ENCODE measurements at places on chromosomes 6 and 20.

- DNase-seq, result no peak
Observed at GRCh38 chr20:53883098-53883911, 187.1 kb downstream of the BCAS1 start.

- DNase-seq, result no peak
Observed at GRCh38 chr6:4303638-4304037, 168.3 kb upstream of the ECI2 start.

DNA sequence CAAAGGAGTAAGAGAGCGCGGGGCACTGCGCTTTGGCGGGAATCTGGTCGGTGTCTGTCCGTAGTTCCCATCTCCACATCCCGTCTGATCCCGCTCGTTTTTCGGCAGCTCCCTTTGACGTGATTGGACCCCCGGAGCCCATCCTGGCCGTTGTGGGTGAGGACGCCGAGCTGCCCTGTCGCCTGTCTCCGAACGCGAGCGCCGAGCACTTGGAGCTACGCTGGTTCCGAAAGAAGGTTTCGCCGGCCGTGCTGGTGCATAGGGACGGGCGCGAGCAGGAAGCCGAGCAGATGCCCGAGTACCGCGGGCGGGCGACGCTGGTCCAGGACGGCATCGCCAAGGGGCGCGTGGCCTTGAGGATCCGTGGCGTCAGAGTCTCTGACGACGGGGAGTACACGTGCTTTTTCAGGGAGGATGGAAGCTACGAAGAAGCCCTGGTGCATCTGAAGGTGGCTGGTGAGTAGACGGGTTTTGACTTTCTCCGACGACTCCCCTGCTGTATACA is 1.4 kb downstream of the BTN1A1 start:
- DNase-seq, result no peak

- no peak for DNase-seq
Observed at GRCh38 chr6:106527979-106528378, 101.3 kb downstream of the RTN4IP1 start.

GRCh38 chr20:59606566-59606965 is 2.2 kb downstream of the PHACTR3 start:
- no peak for DNase-seq

GRCh38 chr6:158591134-158591809 is 31.4 kb downstream of the TMEM181 start:
- DNase-seq, result no peak

DNA sequence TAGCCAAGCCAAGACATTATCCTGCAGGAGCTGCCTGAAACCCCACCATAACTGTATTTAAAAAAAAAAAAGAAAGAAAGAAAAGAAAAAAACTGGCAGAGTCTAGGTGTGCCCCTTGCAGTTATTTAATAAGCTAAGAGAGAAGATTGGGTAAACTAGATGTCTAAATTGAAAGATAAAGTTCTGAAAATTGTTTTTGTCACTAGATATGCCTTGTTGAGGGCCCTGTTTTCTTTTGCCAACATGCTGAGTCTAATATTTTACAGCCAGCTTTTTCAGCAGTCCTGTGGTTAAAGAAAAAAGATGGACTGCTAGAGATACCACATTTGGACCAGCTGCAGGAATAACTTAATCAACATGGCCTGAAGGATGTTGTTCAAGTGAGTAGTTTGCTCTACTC is 116.3 kb upstream of the TCF21 start:
- DNase-seq, result no peak

DNA sequence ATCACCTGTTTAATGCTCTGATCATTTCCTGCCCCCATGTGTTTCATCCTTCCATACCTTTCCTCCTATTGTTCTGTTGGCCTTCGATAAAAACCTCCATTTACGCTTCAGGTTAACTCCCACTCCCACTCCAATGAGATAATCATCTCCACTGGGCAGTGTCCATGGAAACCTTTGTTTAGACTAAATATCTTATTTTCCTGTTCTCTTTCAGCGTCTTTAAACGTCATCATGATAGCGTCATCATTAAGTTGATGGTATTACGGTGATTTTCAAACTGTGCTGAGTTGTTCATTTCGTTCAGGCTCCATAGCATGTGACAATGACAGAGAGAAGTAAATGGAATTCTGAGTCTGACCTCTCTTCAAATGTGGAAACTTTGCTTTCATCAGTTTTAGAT is 970.5 kb upstream of the SLC35B3 start:
- no peak for DNase-seq

DNA sequence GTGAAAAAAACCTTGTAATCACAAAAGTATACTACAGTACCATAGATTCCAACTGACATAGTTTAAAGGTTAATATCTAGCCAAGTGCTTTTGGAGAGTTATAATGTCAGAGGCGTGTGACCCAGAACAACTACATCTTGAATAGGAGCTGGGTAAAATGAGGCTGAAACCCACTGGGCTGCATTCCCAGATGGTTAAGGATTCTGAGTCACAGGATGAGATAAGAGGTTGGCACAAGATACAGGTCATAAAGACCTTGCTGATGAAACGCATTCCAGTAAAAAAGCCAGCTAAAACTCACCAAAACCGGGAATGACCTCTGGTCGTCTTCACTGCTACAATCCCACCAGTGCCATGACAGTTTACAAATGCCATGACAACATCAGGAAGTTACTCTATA is 22.4 kb upstream of the KIAA0408 start:
- DNase-seq, result no peak

DNA sequence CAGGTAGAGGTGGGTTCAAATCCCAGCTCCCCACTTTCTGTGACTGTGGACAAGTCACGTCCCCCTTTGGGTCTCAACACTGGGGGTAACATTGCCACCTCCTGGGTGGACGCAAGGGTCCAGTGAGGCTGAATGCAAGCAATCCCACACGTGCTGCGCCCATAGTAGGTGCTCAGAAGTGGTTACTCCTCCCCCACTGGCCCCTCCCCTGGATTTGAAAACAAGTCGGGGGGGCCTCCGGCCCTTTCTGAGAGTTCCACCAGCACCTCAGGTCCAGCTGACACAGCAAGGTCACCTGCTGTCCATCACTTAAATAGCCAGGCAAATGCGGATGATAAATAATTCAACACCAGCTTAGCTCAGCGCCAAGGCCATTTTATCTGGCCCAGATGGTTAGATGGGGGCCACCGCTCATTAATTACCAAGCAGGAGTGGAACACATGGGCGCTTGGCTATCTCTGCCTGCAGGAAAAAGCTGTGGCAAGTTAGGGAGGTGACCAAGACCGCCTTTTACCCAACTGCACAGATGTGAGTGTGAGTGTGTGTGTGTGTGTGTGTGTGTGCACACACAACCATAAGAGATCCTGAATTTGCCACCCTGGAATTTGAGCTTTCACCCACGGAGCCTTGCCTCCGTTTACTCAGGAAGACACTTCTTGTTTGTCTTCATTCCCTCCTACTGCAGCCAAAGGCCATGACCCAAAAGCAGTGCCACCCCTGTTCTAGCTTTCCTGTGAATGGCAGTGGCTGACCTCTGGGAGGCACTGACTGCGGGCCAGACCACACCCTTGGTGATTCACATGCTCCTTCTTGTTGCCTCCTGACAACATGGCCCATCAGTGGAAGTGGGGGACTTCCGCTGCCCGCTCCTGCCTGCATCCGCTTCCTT is 34.7 kb upstream of the KCNB1 start:
- peak; percentile 50 for DNase-seq

- DNase-seq, result no peak
Observed at GRCh38 chr20:62101078-62101477, 21.2 kb upstream of the LSM14B start.

Data from SW480 (cell line).